Upper lobe of right lung (tissue), 1 donor: ENCODE measurements at places on chromosomes 1 and 21. TPM values are rescaled to one million over a fixed set of nuclear protein-coding genes. Genes with fewer than 3 reads are reported as not detected.

PRAMEF2 gene
- not detected for total RNA-seq

VPS13D gene
- total RNA-seq = 74.7 TPM

DNA sequence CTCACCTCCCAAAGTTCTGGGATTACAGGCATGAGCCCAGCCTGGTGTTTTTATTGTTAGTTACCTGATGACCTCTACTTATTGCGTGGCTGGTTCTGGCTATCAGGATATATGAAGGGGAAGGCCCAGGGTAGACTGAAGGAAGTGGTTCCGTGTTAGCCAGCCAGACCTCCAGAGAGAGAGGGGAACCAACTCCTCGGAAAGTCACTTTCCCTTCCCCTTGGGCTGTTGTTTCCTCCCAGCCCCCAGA lies 2.5 kb upstream of the RCSD1 start:
- H3K36me3 ChIP-seq = no peaks in the 10 kb centered on the region
- peak overlapping the region; percentile 68 for H3K27ac ChIP-seq
- no peak for DNase-seq
- peaks cover 36% of the 10 kb centered on the region for H3K4me1 ChIP-seq
- H3K27me3 ChIP-seq = no peaks in the 10 kb centered on the region

- H3K36me3 ChIP-seq = no peaks in the 10 kb centered on the region
- no peaks in the 10 kb centered on the region for H3K4me1 ChIP-seq
- no peak overlapping the region for H3K4me3 ChIP-seq
- no peak for DNase-seq
Measured at GRCh38 chr1:193014400-193014799, 44.8 kb downstream of the UCHL5 start.

GRCh38 chr1:183719289-183719688 lies 66.2 kb upstream of the APOBEC4 start:
- no peak overlapping the region for H3K4me3 ChIP-seq
- DNase-seq = no peak
- H3K27me3 ChIP-seq = no peaks in the 10 kb centered on the region
- no peaks in the 10 kb centered on the region for H3K36me3 ChIP-seq

GRCh38 chr1:244833734-244834542 lies 1.5 kb upstream of the COX20 start:
- peak overlapping the region; percentile 83 for H3K4me3 ChIP-seq
- H3K36me3 ChIP-seq = no peaks in the 10 kb centered on the region
- H3K27ac ChIP-seq = peak overlapping the region; percentile 99
- DNase-seq = peak; percentile 81

DNA sequence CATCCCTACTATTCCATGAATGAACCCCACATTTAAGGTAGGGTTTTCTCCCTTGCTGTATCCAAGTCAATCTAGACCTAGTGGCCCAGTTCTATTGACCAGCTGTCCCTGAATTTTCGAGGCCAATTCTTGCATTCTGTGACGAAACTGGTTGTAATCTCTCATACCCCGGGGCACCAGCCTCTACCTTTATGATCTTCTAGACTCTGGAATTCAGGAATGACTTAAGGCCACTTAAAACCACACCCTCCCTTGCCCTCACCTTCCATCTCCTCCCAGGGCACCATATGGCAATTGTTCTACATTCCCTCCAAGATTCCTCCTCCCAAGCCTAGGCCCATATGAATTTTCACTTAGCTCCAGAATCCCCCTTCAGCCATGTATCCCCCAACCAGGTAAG lies 48.9 kb downstream of the RHOU start:
- no peak overlapping the region for H3K4me3 ChIP-seq
- peaks cover 6% of the 10 kb centered on the region for H3K4me1 ChIP-seq
- no peak overlapping the region for H3K27ac ChIP-seq

DNA sequence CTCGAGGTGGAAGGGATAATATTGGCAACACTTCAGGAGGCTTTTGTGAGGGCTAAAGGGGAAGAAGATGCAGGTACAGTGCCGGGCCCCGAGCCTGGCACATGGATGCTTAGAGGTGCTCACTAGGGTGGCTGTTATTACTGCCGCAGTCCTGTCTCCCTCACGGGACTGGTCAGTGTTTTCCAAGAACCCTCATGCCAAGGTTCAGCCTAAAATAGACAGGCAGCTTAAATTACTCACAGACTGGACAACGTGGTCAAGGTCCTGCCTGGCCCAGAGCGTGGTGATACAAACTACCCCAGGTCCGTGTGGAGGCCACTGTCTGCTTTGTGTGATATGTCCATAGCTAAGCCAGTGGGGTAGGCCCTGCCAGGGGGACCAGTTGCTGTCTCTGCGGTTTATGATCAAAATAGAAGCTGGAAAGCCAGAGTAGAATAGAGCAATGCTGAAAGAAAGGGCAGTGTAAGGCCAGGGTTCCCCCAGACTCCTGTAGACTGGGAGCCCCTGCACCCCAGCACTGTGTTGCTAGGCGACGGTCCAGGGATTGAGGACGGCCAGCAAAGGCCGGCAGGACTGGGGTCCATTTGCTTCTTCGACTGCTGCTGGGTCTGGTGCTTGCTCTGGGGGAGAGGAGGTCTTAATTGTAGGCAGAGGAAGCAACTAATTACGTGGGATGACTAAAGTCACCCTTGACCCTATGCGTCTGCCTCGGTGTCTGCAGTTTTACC lies 36.1 kb downstream of the ELAPOR1 start:
- H3K4me1 ChIP-seq = no peaks in the 10 kb centered on the region
- H3K36me3 ChIP-seq = no peaks in the 10 kb centered on the region
- H3K27me3 ChIP-seq = no peaks in the 10 kb centered on the region
- DNase-seq = no peak

DNA sequence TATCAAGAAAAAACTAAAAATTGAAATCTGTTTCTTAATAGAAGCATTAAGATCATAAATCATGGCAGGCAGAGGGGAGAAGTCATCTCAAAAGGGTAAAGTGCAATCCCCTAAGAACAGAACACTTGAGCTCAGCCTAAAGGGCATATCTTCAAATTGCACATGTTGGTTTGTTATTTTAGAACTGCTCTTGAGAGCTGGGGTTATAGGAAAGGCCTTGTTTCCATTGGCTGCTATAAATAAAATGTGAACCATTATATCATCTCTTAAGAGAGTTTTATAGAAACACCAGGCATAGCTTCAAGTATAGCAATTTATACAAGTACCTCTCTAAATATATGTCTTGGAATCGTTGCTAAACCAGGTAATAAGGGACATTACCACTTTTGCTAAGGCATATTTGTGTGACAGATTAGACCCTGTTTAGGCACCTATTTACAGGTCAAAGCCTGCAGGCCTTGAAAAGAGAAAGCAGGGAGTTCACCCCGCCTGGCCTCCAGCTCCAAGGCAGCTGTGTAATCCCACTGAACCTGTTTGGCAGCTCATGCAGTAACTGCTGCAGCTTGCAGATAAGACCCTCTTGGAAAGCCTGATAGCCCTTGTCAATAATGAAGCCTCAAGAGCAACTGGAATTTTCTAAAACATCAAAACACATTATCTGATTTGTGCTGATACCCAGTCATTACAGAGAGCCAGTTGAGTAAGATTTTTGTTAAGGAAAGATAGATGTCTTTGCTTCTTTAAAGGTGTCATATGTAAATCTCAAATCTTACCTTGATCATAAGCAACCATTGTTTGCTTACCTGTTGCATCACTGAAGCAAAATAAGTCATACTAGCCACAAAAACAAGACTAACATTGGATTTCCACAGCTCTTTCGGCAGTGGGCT lies 24.2 kb upstream of the SYDE2 start:
- no peak overlapping the region for H3K4me3 ChIP-seq
- peaks cover 11% of the 10 kb centered on the region for H3K4me1 ChIP-seq
- no peaks in the 10 kb centered on the region for H3K36me3 ChIP-seq

GRCh38 chr1:37905727-37906126 lies 41.1 kb downstream of the INPP5B start:
- no peak for DNase-seq
- H3K27me3 ChIP-seq = no peaks in the 10 kb centered on the region
- no peaks in the 10 kb centered on the region for H3K36me3 ChIP-seq
- no peak overlapping the region for H3K4me3 ChIP-seq
